ENCODE measurements at places on chromosomes 1 and 21.

DNA sequence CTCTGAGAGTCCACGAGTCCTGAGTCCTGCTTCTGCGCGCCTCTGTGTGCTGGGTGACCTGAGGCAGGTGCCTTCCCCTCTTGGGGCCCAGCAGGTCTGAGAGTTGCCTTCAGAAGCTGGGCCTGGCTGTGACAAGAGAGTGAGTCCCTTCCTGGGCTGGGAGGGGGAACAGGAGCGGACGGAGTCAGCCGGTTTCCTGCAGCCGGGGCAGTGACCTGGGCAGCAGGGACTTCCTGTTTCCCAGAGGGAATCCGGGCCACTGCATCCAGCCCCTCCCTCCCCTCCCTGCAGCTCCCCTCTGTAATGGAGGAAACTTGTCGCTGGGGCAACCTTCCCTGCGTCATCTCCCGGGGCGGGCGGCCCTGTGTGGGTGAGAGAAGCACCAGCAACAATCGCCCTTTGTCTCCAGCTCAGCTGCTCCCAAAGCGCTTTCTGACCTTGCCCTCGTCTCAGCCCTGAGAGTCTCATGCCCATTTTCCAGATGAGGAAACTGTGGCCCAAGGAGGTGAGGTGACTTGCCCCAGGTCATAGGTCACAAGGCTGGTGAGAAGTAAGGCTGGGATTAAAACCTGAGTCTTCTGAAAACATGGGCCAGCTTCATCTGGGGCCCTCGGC lies 61.1 kb downstream of the SDC3 start:
- no peak for DNase-seq

GRCh38 chr1:185249563-185249962 lies 67.5 kb downstream of the IVNS1ABP start:
- no peak for DNase-seq

- DNase-seq, result no peak
Observed at GRCh38 chr1:96995351-96995750, 273.8 kb downstream of the PTBP2 start.

- DNase-seq, result no peak
Observed at GRCh38 chr1:55904541-55904940, 674.8 kb downstream of the PLPP3 start.

DNA sequence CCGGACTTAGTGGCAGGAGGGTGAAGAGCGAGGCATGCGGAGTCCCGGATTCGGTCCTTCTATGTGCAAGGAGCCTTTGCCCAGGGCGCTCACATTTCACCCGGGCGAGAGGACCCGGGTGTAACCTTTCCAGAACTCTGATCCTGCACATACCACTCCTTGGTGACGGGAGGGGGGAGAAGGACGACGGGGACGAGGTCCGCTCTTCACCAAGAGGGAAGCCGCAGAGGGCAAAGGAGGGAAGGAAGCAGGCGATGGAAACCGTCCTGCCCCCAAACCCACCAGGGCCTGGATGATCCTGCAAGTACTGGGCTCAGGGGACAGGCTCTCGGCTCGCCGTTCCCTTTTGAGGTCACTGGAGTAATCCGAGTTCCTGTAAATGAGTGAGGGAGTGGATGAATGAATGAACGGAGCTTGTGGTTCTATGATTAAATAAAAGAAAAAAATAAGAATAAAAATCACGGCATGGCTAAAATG lies 993 bp downstream of the SYPL2 start:
- no peak for DNase-seq

DNA sequence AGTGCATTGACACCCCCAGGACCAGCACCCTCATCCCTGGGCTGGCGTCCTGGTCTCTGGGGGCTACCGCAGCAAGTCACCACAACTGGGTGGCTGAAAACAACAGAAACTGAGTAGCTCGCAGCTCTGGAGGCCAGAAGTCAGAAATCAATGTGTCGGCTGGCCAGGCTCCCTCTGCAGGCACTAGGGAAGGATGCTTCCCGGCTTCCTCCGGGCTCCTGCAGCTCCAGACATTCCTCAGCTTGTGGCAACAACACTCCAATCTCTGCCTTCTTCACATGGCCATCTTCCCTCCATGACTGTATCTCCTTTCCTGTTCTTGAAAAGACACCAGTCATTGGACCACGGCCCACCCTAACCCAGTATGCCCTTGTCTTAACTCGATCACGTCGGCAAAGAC lies 224.2 kb downstream of the NPHP4 start:
- DNase-seq, result no peak
